ENCODE measurements at places on chromosomes 7 and 10.
A peak's percentile ranks its signal among the peaks of the same experiment; 100 is the strongest.

DNA sequence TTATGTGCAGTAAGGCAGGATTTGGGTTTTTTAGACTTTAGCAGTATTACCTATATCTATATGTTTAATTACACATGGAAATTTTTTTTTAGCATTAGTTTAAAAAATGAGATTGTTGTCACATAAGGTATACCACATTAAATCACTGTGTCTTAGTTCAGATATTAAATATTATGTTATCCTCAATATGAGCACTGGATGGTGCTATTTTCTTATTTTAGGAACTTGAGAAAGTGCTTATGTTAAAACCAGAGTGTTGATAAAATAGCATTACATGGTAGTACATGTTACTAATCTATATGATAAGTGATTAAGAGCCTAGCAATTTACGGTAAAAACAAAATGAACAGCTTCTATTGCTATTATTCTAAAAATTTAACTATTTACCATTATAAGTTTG lies 28.8 kb downstream of the MIOS start:
- peak; percentile 48 for DNase-seq

DNA sequence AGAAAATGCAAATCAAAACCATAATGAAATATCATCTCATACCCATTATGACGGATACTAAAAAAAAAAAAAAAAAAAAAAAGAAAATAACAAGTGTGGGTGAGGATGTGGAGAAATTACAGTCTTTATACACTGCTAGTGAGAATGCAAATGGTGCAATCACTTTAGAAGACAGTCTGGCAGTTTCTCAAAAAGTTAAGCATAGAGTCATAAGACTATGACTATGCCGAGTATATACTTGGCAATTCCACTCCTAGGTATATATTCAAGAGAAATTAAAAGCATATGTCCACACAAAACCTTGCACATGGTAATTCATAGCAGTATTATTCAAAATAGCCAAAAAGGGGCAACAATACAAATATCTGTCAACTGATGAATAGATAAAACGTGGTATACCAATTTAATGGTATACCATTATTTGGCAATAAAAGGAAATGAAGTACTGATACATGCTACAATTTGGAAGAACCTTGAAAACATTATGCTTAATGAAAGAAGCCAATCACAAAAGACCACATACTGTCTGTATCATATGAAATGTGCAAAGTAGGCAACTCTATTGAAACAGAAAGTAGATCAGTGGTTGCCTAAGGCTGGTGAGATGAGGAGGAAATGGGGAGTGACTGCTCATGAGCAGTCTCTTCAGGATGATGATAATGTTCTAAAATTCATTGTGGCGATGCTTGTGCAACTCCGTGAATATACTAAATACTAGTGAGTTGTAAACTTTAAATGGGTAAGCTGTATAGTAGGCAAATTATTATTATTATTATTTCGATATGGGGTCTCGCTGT lies 90.1 kb upstream of the NANOS1 start:
- no peak for DNase-seq

GRCh38 chr10:45249978-45250693 lies 65.3 kb downstream of the OR13A1 start:
- DNase-seq, result peak; percentile 62

- DNase-seq, result no peak
These were observed 18.3 kb downstream of the WDR91 start for GRCh38 chr7:135192914-135193536.

DNA sequence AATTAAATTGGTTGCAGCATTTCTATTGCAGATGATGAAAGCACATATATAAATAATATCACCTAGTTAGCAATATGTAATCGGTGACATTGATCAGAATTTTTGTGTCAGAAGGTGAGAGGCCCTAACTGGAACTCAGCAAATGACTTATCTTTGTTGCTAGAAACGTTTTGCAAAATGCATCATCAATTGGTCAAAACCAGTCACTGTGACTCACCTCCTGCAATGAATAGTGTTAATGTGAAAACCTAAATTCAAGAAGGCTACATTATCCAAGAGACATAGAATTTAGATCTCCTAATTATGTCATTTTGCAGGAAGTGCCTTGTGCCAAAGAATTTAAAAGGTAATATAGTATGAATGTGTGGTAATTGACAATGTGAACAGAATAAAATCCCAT lies 9.8 kb upstream of the PNLIPRP3 start:
- no peak for DNase-seq

- DNase-seq, result no peak
These were observed 191.5 kb downstream of the DIP2C start for GRCh38 chr10:497898-498451.

GRCh38 chr10:74249865-74250264 lies 98.8 kb downstream of the ADK start:
- DNase-seq, result no peak

- no peak for DNase-seq
These were observed 154.7 kb downstream of the PON1 start for GRCh38 chr7:95169678-95170077.

GRCh38 chr10:80540136-80540535 lies 2.4 kb downstream of the SH2D4B start:
- no peak for DNase-seq

- no peak for DNase-seq
These were observed 117.6 kb downstream of the TNS3 start for GRCh38 chr7:47464266-47464665.

DNA sequence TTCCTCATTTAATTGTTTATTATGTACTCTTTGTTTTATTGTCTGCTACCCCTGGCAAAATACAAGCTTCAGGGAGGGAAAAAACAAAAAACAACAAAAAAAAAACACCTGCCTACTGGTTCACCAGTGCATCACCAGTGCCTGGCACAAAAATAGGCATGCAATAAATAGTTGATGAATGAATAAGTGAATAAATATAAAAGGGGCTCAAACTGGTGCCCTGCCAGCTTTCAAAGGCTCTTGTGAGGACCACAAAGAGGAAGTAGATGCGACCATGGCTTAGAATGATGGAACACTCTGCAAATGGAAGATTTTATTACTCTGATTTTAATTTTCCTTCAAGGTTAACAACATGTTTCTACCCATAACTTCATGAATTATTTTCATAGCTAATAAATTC lies 213.0 kb upstream of the INHBA start:
- DNase-seq, result peak; percentile 58

DNA sequence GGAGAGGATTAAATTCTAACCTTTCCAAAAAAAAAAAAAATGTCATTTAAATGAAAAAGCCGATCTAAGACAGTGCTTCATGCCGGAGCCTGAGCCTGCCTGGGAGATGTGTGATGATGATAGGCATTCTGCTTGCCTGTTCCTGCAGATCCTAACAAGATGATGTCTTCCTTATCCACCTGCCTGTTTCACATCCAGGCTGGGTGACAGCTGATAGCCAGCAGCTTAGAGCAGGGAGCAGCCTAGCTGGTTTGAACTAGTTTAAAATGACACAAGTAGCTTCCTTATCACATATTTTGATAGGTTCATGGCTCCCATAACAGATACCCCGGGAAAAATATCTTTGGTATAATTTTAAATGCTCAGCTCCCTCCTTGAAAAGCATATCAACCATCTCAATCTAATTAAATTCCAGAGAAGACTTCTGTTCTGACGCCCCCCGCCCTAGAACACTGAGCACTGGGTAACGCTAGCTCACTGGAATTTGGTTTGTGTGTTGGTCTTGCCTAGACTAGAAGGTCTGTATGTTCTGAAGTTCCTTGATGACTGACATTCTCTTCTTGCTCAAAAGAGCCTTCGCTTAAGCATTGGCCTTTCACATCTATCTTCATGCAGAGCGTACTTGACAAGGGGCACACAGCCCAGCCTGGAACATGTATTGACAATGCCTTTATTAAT lies 96.9 kb upstream of the FGFR2 start:
- DNase-seq, result no peak

DNA sequence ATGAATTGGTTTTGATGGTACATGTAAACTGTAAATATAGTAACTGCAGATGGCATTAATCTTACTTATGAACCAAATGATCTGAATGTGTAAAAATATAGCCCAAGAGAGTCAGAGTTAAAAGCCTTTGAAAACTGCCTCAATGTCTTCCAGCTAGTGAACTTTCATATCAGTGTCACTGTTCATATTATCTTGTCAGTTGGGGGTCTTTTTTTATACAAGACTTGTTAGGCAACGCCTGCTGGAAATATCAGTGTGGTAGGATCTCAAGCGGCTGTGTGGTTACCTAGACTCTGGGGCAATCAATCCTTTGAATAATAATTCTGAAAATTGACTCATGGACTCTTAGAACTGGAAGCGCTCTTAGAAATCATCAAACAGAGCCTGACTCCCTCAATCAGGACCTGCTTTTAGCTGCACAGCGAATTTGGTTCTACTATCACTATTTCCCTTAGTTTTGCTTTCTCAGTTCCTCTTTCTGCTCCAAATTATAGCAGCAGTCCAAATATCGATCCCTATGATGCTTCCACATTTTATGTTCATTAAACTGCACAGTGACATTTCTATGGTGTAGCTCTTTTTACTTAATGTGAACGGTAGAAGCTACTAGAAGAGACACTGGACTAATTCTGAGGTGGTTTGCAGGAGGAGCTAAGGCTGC lies 100.1 kb upstream of the COL1A2 start:
- DNase-seq, result no peak

GRCh38 chr7:27735165-27735564 lies 4.8 kb upstream of the TAX1BP1 start:
- no peak for DNase-seq

GRCh38 chr7:34247468-34247867 lies 342.1 kb downstream of the BMPER start:
- DNase-seq, result no peak

DNA sequence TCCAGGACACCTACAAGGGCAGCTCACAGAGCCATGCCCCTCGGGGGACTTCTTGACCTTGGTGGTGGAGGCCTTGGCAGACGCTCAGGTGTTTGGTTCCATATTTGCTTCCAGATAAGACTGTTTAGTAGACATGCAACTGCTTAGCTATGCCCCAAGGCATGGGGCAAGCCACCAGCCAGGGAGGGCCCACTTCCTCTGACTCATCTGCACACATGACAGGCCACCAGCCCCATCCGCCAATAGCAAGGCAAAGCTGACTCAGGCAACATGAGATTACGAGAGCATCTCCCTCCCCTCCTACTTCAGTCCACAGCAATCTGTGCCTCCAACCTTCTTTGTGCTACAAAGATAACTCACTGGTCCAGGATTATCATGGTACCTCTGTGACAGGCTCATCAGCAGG lies 54.9 kb downstream of the KCNMA1 start:
- no peak for DNase-seq

DNA sequence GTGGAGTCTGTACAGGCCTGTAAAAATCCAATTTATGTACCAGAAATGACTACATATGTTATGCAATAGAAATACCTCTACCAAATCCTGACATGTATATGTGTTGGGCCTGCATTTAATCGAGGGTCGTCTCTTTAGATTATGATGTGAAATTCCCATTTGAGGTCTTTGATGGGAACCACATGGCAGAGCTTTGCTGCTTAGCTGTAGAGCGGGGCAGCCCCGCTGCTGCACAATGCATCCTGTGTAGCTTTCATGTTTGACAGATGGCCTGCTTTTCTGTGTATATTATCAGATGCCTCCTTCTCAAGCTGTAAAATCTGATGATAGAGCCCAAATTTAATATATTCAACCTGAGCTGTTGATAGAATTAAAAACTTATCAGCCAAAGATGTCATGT lies 65.8 kb downstream of the RAB18 start:
- no peak for DNase-seq

DNA sequence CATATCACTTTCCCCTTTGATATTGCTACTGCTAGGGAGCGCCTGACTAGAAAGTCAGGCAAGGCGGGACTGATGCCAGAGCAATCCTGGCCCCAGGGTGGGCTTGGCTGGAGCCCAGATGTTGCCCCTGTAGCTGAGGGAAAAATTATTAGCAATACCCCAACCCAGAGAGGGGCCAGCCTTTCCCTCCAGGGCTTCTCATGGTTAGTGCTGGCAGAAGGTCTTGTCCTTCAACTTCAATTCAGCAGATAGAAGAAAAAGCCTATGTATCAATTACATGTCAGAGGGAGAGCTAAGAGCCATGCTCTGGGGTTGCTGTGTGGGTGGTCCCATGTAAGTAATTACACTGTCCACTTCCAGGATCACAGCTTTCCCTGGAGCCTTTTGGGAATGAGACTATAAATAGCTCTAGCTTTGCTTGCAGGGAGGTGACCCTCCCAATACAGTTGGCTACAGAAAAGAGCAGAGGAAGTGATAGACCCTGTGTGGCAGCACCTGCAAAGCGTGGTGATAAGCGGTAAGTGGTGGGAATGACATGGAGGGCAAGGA lies 579.1 kb downstream of the CCSER2 start:
- no peak for DNase-seq

- DNase-seq, result no peak
These were observed 39.5 kb downstream of the NT5C2 start for GRCh38 chr10:103153302-103154197.

- DNase-seq, result no peak
These were observed 53.0 kb downstream of the RNLS start for GRCh38 chr10:88530093-88530492.

DNA sequence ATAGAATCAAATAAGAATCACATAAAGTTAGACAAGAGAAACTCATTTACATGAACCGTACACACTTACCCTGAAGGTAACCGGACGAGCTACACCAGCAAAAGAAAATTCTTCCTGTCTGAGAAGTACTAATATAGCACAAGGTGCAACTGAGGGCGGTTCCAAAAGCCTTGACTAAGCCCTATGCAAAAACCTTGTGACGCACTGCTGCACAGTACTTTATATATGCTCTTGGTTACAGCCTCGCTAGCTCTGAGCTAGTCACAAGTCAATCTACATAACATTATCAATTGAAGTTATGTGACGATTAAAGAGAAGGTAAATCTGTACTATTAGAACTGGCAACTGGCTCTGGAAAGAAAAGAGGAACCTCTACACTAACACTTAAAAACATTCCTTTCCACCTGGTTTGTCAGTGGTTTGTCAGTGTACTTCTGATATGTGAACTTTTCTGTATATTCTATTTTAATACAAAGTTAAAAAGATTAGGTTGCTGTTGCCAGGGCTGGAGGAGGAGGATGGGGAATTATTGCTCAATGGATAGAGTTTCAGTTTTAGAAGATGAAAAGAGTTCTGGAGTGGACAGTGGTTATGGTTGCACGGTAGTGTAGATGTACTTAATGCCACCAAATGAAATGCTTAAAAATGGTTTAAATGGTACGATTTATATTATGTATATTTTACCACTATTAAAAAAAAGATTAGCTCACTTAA lies 21.6 kb downstream of the NT5C3A start:
- DNase-seq, result peak; percentile 30

DNA sequence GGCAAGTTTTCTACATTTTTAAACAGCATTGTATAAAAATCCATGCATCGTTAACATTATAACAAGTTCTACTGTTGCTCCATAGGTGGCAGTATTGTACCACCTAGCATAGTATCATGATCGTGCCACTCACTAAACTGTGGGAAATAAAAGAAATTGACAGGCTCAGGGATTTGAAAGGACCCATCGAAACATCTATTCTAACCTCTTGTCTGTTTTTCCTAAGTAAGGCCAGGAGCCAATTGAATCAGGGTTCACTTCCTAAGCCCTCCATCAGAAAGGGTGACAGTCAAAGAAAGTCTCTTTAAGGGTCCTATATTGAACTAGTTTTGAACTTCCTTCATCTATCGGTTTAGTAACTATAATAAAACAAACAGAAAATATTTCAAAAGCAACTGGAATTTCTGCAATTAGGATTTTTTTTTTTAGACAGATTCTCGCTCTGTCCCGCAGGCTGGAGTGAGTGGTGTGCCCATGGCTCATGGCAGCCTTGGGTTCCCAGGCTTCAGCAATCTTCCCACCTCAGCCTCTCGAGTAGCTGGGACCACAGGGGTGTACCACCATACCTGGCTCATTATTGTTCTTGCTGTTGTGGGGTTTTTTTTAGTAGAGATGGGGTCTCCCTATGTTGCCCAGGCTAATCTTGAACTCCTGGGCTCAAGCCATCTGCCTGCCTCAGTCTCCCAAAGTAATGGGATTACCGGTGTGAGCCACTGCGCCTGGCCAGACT lies 9.4 kb downstream of the HACD1 start:
- peak; percentile 76 for DNase-seq

Data from common myeloid progenitor, CD34-positive (primary cell).